IMR-90 (cell line): ENCODE measurements at places on chromosomes 16 and 17.

DNA sequence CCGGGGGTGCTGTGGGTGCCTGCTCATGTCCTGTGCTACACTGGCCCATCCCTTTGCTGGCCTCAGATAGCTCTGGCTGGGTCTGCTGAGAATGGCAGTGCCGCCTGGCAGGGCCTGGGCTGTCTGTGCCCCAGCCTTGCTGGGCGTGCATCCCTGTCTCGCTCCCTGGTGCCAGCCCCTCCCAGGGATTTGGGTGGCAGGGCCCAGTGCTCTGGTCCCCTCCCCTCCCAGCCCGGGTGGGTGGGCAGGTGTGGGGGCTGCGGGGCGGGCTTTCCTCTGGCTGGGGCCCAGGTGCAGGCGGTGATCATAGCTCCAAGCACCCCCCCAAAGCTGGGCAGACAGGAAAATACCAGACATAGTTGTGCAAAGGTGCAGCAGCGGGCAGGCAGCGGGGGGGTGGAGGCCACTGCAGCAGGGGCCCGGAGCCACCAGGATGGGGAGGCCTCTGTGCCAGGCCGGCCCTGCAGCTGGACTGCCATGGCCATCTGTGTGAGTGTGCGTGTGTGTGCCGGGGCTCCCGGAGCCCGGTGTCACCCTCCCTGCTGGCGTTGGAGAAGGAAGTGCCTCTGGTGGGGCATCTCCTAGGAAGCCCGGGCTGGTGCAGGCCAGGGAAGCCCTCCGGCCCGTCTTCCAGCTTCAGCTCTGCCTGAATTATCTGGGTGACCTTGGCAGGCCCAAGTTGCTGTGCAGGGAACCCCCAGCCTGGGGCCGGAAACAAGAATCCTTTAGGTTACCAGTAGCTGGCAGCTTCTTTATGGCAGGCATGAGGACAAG, 7.4 kb downstream of the GLIS2 start:
- no peak for DNase-seq

DNA sequence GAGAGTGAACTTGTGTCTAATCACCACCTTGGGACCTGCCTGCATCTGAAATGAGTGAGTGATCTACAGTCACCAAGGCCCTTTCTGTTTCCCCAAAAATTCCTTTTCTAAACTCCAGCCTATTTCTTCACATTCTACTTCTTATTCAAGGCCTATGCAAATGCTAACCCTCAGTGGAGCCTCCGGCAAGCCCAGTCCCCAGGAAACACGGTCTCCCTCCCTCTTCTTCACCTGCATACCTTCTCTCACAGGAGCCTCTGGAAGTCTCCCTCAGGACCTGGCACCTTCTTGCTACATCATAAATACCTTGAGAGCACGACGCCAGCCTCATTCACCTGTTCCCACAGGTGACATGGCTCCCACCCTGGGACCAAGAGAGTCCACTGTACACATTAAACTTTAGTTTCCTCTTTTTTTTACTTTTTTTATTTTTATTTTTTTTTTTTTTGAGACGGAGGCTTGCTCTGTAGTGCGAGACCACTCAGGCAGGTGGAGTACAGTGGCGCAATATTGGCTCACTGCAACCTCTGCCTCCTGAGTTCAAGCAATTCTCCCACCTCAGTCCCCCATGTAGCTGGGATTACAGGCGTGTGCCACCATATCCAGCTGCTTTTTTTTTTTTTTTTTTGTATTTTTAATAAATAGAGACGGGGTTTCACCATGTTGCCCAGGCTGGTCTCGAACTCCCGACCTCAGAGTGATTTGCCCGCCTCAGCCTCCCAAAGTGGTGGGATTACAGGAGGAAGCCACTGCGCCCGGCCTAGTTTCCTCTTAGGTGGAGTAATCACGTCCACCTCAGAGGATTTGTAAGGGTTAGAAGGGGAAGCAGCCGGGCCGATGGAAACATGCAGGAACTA, 97.3 kb downstream of the ANKRD11 start:
- DNase-seq, result no peak

DNA sequence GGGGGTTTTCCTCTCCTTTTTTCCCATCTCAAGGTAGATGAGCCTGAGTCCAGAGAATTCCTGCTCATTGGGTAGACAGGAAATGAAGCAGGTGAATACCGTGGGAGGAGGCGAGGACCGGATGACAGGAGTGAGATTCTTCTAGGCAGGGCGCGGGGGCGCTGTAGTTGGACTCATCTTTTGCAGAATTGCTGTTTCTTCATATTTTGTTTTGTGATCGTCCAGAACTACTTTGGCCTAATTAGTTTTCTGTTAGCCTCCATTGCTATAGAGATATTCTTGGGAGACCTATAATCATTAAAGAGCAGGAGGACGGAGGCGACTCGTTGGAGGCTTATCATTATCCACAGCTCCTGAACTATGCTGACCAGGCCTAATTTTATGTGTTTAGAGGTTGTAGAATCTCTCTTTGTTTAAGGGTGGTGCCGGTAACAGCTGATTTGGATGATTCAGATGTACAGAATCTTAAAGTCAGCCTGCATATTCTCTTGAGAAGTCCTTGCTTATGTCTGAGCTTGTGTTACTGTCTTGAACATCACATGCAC, 650 bp downstream of the ATP6V0A1 start:
- DNase-seq, result peak; percentile 69

GRCh38 chr17:37802061-37802595, 57.3 kb upstream of the HNF1B start:
- DNase-seq, result no peak

GRCh38 chr16:30556125-30556473, 2.1 kb downstream of the ZNF764 start:
- DNase-seq, result no peak

DNA sequence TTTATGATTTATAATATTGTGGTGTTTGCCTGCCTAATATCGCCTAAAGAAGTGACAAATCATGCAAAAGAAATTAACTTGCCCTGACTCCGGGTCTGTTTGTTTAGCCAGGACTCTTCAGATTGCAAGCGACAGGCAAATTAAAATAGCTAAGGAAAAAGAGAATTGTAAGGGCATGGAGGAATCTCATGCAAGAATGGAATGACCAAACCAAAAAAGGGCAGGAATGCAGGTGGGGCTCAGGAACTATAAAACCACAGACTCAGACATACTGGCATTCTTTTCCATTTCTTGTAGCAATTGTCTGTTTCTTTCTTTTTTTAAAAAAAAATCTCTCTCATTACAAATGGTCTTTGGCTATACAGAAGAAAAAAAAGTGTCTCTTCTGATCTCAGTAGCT, 188.1 kb upstream of the XYLT1 start:
- DNase-seq, result no peak
